Muscle of leg (tissue), 16 donors: ENCODE measurements at places on chromosomes 5 and 9. TPM values are rescaled to one million over a fixed set of nuclear protein-coding genes. Genes with fewer than 3 reads are reported as not detected.

DNA sequence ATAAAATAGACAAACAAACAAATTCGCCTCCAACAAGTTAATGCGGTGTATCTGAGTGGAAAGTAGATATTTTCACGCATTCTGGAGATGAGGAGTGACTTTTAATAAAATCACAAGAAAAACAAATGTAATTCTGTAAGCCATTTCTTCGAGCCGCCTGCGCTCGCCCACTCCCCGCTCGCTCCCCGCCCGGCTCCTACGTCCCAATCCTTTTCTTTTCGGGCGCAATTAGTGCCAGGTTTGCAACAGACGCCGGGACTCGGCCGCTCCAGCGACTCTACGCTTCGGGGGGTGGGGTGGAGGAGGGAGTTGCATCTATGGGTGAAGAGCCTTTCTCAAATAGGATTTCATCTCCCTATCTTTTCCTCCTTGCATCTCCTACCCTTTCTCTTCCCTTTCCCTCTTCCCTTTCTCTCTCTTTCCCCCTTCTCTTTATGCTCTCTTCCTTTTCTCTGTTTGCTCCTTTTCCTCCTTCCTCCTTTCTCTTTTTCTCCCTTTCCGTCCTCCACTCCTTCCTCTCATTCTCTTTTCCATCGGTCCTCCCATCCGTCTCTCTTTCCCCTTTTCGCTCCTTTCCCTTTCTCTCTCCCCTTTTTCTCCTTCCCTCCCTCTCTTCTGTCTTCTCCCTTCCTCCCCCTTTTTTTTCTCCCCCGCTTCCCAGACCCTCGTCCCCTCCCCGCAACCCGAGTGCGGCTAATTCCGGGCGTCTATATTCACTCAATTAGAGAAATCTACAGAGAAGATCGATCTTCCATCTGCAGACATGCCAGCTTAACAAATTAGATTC, 6.1 kb upstream of the OTP start:
- no peak overlapping the region for H3K27ac ChIP-seq
- H3K4me1 ChIP-seq, result peaks cover 26% of the 10 kb centered on the region

- no peaks in the 10 kb centered on the region for H3K4me1 ChIP-seq
- no peak overlapping the region for H3K4me3 ChIP-seq
- DNase-seq, result peak; percentile 64
- H3K27ac ChIP-seq, result no peak overlapping the region
Observed at GRCh38 chr5:15439801-15440200, 60.2 kb upstream of the FBXL7 start.

GRCh38 chr5:103188436-103188835, 68.3 kb downstream of the PPIP5K2 start:
- H3K27me3 ChIP-seq, result no peaks in the 10 kb centered on the region
- no peak for DNase-seq
- no peak overlapping the region for H3K4me3 ChIP-seq
- peaks cover 3% of the 10 kb centered on the region for H3K36me3 ChIP-seq
- H3K27ac ChIP-seq, result no peak overlapping the region
- H3K4me1 ChIP-seq, result no peaks in the 10 kb centered on the region

- H3K36me3 ChIP-seq, result peaks cover 13% of the 10 kb centered on the region
- H3K4me1 ChIP-seq, result no peaks in the 10 kb centered on the region
- H3K4me3 ChIP-seq, result no peak overlapping the region
- H3K27me3 ChIP-seq, result no peaks in the 10 kb centered on the region
- no peak overlapping the region for H3K27ac ChIP-seq
Observed at GRCh38 chr5:109825450-109825849, 135.7 kb downstream of the MAN2A1 start.

DNA sequence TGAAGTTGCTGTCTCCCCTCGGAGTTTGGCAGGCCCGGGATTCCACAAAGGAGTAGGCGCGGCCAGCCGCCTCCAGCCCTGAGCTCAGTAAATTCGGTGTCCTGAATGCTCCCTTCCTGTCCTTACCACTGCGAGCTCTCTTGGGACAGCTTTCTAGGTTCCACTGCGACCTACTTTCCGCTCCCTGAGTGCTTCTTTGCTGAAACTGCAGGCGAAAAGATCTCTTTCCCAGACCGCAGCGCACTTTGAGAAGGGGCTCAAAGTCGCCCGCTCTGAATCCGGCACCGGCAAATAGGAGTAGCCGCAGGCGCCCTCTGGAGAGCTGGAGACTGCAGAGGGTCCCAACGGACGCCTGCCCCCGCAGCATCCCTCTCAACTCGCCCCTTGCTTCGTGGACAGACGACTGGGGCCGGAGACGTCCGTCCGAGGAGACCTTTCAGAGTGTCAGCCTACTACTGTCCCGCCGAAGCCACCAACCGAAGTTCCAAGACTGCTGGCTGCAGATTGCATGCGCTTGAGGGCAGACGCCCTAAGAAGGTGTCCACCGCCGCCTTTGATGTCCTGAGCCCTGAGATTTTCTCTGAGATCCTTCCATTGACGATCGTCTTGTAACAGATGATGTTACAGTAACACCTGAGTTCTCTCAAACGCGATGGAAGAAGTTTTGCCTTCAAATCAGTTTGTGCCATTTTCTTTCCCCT, 96.0 kb downstream of the ANXA2R start:
- no peak overlapping the region for H3K4me3 ChIP-seq
- no peaks in the 10 kb centered on the region for H3K36me3 ChIP-seq
- no peak overlapping the region for H3K27ac ChIP-seq
- H3K4me1 ChIP-seq, result peaks cover 4% of the 10 kb centered on the region
- DNase-seq, result peak; percentile 2
- peaks cover 69% of the 10 kb centered on the region for H3K27me3 ChIP-seq

- H3K4me1 ChIP-seq, result peaks cover 7% of the 10 kb centered on the region
- no peaks in the 10 kb centered on the region for H3K36me3 ChIP-seq
- H3K4me3 ChIP-seq, result no peak overlapping the region
Observed at GRCh38 chr9:78028926-78029325, 2.7 kb downstream of the GNAQ start.

Gene POMT1
- total RNA-seq, result 25.1 TPM

Gene HAVCR1
- total RNA-seq, result 0.04 TPM

Gene CNOT6
- 11.7 TPM for total RNA-seq

Gene S1PR3
- total RNA-seq, result 14.7 TPM
